ENCODE measurements at places on chromosomes 13 and 19.

DNA sequence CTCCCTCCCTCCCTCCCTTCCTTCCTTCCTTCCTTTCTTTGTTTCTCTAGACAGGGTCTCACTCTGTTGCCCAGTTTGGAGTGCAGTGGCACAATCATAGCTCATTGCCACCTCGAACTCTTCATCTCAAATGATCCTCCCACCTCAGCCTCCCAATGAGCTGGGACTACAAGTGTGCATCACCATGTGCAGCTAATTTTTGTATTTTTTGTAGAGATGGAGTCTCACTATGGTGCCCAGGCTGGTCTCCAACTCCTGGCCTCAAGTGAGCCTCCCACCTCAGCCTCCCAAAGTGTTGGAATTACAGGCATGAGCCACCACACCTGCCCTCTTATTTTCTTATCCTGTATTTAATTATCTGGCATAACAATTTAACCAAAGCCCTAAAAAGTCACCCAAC lies 4.4 kb downstream of the UPK1A start:
- DNase-seq, result no peak

DNA sequence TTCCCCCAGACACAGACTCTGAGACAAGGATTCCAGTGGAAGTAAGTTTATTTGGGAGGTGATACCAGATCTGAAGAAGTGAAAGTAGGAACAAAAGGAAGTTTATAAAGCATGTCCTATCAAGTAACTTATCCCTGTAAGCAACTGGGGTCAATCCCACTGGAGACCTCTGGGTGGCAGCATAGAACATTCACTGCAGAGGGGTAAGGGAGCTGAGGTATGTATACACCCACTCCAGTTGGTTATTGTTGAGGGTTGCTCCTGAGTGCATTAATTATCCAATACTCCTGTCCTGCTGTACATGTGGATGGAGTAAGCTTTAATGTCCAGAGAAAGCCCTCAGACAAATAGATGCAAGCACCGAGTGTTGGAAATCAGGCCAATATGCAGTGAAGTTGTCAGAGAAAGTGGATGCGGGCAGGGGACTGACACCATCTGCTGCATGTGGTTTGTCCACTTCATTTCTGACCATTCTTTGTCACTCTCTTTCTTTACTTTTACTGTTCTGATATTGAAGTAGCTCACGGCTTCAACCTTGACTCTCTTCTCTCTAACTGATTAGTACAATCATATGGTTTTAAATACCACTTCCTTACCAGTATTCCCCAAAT lies 46.7 kb downstream of the NOTCH3 start:
- DNase-seq, result no peak

- no peak for DNase-seq
Measured at GRCh38 chr13:42538996-42539395, 35.0 kb upstream of the TNFSF11 start.

- DNase-seq, result no peak
Measured at GRCh38 chr13:99986741-99987140, 5.2 kb downstream of the ZIC2 start.

DNA sequence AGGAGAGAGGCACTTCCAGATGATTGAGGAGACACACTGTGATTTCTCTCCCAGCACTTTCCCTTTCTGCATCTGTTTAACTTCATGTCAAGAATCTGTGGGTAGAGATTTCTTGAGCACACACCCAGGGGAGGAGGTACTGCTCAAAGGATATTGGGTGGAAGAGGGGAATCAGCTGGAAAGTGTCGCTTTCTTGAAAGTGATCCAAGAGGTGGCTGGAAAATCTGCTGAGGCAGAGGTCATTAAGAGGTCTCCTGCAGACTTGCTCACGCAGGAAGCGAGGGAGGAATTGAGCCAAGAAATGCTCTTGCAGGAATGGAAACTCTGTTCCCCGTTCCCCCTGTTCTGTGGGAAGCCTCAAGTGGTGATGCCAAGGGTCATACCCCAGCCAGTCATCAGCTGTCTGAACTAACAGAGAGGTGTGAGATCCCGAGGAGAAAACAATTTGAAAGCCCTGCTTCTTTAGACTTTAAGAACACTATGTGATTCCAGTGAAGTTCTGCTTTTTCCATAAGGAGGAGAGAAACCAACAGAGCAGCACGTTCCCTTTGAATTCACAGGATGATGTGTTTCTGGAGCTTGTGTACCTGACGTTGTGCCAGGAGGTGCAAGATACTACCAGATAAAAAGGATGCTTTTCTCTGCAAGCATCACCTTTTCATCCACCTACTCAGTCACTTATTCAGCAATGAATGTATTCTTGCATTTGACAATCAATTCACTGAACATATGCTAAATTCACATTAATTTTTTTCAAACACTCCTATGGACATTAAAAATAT lies 163.4 kb upstream of the GPR12 start:
- DNase-seq, result no peak

- DNase-seq, result no peak
Measured at GRCh38 chr13:65784088-65784816, 1445.9 kb downstream of the PCDH9 start.

- DNase-seq, result no peak
Measured at GRCh38 chr13:73767747-73768315, 366.4 kb downstream of the KLF12 start.

DNA sequence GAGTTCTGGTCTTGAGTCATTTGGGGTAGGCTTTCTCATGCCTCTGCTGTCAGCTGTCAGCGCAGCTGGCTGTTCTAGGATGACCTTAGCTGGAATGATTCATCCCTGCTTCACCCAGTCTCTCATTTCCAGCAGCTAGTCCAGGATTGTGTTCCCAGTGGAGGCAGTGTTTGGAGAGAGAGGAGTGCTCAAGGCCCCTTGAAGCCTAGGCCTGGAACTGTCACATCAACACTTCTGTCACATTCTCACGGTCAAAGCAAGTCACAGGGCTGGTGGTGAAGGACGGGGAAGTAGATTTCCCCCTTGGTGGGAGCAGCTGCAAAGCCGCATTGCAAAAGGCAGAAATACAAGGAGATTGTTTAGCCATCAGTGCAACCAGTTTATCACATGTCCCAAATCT lies 15.2 kb downstream of the TPT1 start:
- no peak for DNase-seq

GRCh38 chr19:11754663-11755062 lies 12.1 kb upstream of the ZNF441 start:
- no peak for DNase-seq

GRCh38 chr13:56501750-56502149 lies 639.0 kb upstream of the PRR20A start:
- no peak for DNase-seq

GRCh38 chr13:105220063-105220462 lies 1315.4 kb downstream of the EFNB2 start:
- no peak for DNase-seq

Measured in activated T-helper 9 cell treated with anti-CD3 and anti-CD28 coated beads, Interleukin-2, amount 50 U/mL, for 16 hours (primary cell).